ENCODE measurements at places on chromosomes 12 and 14. TPM values are rescaled to one million over a fixed set of nuclear protein-coding genes. Genes with fewer than 3 reads are reported as not detected.

DNA sequence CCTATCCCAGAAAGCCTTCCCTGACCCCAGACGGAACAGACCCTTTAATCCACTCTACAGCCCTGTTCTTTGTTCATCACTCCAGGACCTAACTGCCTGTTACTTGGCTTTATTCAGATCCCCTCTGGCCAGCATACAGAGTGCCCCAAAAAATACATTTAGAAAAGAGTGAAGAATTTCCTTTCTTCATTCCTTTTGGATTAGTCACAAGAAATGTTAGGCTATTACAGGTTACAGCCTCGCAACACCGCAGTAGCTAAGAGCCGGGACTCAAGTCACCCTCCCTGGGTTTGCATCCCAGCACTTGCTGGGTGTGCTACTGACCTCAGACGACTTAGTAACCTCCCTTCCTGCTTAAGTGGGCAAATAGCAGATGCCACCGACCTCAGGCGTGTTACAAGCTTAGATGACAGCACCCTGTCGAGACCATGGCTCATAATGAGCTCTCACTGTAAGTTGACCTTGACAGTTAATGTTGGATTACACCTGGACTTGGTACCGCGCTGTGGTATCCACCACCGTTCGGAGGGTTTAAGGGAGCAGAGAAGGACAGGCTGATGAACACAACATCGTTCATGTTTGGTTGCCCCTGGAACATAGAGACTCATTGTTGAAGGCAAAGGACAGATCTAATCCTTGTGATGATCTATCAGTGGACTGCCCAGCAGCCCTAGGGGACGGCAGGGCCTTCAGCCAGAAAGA is 12.9 kb downstream of the GLRX5 start:
- no peaks in the 10 kb centered on the region for H3K4me1 ChIP-seq
- no peaks in the 10 kb centered on the region for H3K27me3 ChIP-seq
- no peak overlapping the region for H3K27ac ChIP-seq
- no peak for DNase-seq

C12orf54 gene
- not detected for total RNA-seq

AMN gene
- total RNA-seq, result 0.21 TPM

IQSEC3 gene
- 2.7 TPM for total RNA-seq

NRXN3 gene
- total RNA-seq, result 0.69 TPM

DNA sequence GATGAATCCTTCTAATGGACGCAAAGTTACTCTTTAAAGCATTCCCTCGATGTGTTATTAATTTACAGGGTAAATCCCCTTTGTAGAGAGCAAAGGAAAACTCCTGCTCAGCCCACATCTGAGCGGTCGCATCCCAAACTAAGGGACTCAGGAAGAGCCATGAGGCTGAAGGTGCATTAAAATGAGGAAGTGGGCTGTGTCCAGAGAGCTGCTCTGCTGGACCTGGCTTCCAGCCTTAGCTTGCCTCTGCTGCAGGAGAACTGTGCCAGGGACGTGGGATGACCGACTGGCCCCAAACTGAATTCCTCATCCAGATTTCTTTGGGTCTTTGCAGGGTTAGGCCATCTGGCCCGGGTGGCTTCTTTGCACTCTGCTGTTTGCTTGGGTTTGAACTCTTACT is 88.3 kb downstream of the FBXW8 start:
- H3K27me3 ChIP-seq, result no peaks in the 10 kb centered on the region
- H3K4me3 ChIP-seq, result no peak overlapping the region
- peaks cover 5% of the 10 kb centered on the region for H3K4me1 ChIP-seq
- no peak overlapping the region for H3K27ac ChIP-seq

- no peaks in the 10 kb centered on the region for H3K27me3 ChIP-seq
- DNase-seq, result no peak
- no peak overlapping the region for H3K27ac ChIP-seq
- H3K4me1 ChIP-seq, result no peaks in the 10 kb centered on the region
- H3K4me3 ChIP-seq, result no peak overlapping the region
- H3K36me3 ChIP-seq, result no peaks in the 10 kb centered on the region
Measured at GRCh38 chr12:4939418-4940023, 29.8 kb downstream of the KCNA1 start.

- H3K27ac ChIP-seq, result no peak overlapping the region
- no peaks in the 10 kb centered on the region for H3K4me1 ChIP-seq
- DNase-seq, result no peak
- H3K4me3 ChIP-seq, result no peak overlapping the region
Measured at GRCh38 chr14:22691171-22691570, 47.0 kb upstream of the OR6J1 start.
